Upper lobe of right lung (tissue), 1 donor: ENCODE measurements at places on chromosomes 13 and 19.

GRCh38 chr13:83798731-83799130 is 83.5 kb downstream of the SLITRK1 start:
- no peak for DNase-seq

DNA sequence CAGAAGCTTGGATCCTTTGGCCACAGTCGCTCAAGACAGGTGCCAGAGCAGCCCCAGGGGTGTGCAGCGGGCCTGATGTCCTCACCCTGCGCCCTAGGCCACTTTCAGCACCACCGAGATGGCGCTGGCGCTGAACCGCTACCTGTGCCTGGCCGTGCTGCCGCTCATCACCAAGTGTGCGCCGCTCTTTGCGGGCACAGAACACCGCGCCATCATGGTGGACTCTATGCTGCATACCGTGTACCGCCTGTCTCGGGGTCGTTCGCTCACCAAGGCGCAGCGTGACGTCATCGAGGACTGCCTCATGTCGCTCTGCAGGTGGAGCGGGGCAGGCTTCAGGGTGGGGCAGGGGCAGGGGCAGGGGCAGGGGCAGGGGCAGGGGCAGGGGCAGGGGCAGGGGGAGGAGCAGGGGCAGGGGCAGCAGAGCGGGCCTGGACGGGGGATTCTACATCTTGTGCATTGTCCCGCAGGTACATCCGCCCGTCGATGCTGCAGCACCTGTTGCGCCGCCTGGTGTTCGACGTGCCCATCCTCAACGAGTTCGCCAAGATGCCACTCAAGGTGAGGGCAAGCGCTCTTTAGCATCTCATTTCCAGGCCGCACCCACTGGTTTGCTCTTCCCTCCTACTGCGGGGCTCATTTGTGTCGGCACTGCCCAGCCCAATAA is 69.1 kb downstream of the RYR1 start:
- no peak for DNase-seq

DNA sequence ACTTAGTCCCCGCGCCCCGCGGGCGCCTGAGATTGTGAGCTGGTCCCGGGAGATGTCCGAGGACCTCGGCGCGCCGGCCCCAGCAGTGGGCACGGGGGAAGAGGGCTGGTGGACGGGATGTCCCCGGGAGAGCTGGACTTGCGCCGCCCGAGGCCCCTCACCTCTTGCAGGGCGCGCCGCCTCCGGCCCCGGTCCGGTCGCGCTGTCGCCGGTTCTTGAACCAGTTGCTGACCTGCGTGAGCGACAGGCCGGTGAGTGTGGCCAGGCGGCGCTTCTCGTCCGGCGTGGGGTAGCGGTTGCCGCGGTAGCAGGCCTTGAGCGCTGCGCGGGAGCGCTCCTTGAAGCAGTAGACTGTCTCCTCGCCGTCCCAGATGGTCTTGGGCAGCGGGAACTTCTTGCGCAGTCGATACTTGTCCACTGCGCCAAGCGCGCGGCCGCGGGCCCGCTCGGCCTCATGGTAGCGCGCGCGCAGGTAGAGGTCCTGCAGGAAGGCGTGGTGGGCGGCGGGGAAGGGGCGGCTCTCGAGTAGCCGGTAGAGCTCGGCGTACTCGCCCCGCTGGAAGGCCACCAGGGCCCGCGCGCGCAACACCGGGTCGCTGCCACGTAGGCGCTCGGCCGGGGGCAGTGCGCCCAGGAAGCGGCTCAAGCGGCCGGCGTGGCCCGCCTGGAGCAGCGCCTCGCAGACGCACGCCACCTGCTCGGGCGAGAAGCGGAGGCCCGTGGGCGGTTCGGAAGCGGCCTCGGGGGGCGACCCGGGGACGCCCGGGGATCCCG is 984 bp downstream of the SIX5 start:
- peak; percentile 87 for DNase-seq

DNA sequence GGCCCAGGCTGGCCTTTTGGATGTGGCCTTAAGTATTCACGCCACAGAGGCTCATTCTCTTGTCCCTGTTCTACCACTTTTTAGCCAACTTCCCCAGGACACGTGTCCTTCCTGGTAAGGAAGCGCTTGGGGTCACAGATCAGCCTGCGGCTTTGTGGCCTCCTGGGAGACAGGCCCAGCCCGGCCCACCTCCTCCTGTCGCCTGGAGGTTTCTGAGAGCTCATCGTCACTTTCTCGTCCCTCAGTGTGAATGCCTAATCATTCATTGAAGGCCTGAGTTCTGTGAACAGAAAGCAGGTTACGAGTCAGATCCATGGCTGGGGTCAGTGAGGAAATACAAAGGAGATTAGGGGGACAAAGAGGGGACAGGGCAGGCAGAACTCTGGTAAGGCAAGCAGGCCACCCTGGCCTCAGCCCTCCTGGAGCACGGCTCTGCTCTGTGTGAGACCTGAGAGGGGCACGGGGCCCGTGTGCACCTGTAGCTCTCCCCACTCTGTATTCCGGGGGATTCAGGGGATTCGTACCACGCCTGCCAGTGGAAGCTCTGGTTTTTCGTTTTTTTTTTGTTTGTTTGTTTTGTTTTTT is 38.6 kb upstream of the TSHZ3 start:
- no peak for DNase-seq

DNA sequence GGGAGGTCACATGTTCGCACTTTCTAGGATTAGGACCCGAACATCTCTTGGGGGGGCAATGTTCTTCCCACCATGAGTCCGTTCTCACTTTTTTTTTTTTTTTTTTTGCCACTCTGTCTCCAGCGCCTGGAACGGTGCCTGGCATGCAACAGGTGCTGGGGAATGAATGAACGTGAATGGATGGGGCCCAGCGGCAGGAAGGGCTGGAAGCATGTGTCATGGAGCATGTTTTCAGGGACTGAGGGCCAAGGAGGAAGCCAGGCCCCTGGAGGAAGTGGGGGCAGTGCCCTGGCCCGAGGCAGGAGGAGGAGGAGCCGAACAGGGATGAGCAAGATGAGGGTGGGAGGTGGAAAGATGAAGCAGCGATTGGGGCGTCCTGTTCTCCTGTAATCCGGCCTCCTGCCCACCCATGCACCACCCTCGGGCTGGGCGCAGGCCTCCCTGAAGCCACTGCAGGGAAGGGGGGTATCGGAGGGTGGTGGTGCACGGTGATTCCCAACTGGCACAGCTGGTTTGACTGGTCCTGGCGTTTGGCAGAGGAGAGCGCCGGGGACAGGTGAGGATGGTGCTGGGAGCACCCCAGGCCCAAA is 8.8 kb upstream of the SULT2B1 start:
- peak; percentile 77 for DNase-seq

GRCh38 chr19:38736036-38736412 is 8.2 kb downstream of the CAPN12 start:
- DNase-seq, result peak; percentile 84

GRCh38 chr13:48492470-48493065 is 40.3 kb downstream of the RCBTB2 start:
- peak; percentile 75 for DNase-seq
